CD4-positive, alpha-beta T cell treated with Interleukin-4 for 1 hour (primary cell): ENCODE measurements at places on chromosomes 5 and 9.

DNA sequence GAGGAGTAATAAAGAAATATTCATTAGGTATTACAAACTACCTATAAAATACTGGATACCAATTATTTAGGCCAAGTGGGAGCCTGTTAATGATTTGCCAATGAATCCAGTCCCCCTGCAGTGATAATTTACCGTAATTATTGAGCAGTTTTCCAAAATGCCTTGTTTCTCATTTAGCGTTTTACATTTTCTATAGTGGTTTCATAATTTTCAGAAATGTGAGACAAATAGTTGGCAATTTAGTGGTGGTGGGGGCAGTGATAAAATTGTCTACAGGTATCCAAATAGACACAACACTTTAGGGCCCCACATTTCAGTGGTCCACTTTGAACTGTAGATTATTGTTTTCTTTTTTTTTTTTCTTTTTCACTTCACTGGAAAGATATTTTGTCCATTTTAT lies 27.3 kb upstream of the ALDH1A1 start:
- no peak for DNase-seq

DNA sequence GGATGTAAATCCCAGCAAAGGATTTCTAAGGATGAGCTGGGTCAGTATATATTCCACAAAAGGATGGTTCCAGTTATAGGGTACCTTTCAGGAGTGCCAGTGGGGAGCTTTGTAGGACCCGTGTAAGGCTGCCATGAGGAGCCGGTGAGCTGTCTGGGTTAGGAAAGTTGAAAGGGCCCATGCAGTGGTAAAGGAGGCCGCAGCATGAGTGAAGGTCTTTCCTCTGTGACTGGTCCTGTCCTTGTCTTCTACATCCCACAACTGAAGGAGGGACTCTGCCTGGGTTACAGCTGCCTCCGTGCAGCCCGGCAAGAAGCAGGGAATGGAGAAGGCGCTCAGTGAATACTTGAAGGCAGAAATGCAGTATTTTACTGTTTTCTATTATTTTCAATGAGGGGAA lies 58.9 kb downstream of the HSPA4 start:
- DNase-seq: no peak

GRCh38 chr9:124078641-124079040 lies 67.1 kb downstream of the LHX2 start:
- no peak for DNase-seq

DNA sequence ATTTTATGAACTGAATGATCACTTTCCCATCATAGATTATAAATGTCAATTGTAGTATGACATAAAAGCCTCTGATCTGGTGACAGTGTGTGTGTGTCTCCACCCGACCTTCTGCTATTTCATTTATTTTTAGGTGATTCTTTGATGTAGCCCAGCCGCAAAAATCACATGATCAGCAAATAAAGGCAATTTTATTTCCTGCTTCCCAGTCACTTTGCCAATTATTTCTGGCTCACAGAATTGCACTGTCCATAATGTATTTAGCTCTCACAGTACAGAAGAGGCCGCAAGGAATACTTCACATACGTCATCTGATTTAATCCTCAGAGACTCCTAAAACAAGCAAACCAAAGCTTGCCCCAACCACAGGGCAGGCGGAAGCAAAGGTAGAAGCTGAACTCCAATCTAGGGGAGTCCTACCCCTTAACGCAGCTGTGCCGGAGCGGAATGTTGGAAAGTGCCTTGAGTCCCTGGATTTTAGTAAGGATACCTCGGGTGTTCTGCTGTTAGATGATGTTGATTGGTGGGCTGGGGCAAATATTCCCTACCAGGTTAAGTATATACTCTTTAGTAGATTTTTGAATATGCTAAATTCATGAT lies 384.0 kb upstream of the IRX4 start:
- DNase-seq: no peak

GRCh38 chr9:89988458-89988857 lies 383.6 kb downstream of the GADD45G start:
- no peak for DNase-seq

- DNase-seq: no peak
Observed at GRCh38 chr5:85646641-85647040, 971.1 kb upstream of the COX7C start.

DNA sequence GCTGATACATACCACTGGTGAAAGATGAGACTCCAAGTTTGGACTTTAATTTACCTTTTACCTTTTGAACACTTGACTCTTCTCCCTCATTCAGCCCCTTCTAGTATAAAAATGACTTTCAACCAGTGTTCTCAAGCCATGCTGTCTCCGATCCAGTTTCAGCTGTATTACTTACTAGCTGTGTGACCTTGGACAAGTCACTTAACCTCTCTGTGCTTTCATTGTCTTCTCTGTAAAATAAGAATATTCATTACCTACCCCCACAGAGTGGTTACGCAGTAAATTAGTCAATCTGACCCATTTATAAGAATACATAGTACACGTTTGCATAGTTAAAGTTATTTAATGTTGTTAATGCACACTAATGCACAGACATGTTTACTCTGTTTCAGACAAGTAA lies 12.6 kb upstream of the CEMIP2 start:
- DNase-seq: no peak

DNA sequence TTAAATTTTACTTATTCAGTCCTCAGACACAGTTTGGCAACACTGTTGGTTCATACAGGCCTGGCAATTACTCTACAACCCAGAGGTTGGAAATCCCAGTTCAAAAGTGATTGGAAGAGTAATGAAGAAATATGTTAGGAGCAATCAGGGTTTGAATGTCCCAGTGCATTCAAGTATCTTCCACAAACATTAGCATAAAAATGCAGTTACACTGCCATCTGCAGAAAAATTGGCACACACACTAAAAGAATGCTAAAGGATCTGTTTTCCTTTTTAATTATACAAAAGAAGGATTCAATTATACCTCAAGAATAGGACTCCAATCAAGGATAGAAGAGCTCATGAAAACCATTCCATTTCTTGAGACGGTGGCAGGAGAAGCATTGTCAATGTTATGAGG lies 130.2 kb downstream of the DNAH5 start:
- no peak for DNase-seq

GRCh38 chr9:129414993-129415941 lies 205.6 kb downstream of the C9orf50 start:
- no peak for DNase-seq

- no peak for DNase-seq
Observed at GRCh38 chr9:91949392-91949945, 559 bp downstream of the ROR2 start.

- no peak for DNase-seq
Observed at GRCh38 chr9:104817437-104817836, 53.5 kb downstream of the NIPSNAP3B start.

DNA sequence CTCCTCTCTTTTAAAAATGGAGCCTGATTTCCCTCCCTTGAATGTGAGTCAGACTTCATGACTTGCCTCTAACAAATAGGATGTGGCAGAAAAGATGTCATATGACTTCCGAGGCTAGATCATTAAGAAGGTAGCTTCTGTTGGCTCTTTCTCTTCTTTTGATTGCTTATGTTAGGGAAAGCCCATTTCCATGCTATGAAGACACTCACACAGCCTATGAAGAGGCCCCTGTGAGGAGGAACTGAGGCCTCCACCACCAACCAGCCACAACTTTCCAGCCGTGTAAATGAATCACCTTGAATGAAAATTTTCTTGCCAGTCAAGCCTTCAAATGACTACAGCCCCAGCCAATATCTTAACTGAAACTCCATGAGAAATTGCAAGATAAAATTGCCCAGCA lies 413.4 kb downstream of the TMEM38B start:
- DNase-seq: no peak
